CD4-positive, alpha-beta T cell (primary cell): ENCODE measurements at places on chromosomes 1 and 21. TPM values are rescaled to one million over a fixed set of nuclear protein-coding genes. Genes with fewer than 3 reads are reported as not detected.

Gene MYOC
- not detected for total RNA-seq

Gene RNF223
- not detected for total RNA-seq

Gene CAMK2N1
- total RNA-seq, result 2.3 TPM

Gene ANGPTL1
- not detected for total RNA-seq

Gene KPRP
- total RNA-seq, result not detected

Gene KIAA0040
- 13.5 TPM for total RNA-seq

Gene SPRR5
- total RNA-seq, result not detected

Gene ZDHHC18
- 48.0 TPM for total RNA-seq

Gene NBPF26
- total RNA-seq, result 25.6 TPM

Gene C1orf87
- total RNA-seq, result not detected

Gene ZBTB48
- 31.4 TPM for total RNA-seq

Gene C4BPB
- total RNA-seq, result 2.1 TPM

Gene UCK2
- 0.67 TPM for total RNA-seq

DNA sequence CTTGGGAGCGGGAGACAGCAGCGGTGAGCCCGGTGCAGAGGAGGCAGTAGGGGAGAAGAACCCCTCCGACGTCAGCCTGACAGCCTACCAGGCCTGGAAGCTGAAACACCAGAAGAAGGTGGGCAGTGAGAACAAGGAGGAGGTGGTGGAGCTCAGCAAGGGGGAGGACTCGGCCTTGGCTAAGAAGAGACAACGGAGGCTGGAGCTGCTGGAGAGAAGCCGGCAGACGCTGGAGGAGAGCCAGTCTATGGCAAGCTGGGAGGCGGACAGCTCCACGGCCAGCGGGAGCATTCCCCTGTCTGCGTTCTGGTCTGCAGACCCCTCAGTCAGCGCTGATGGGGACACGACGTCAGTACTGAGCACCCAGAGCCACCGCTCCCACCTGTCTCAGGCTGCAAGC lies 32.9 kb downstream of the STYXL2 start:
- no peak for DNase-seq

GRCh38 chr1:180003026-180003695 lies 48.6 kb downstream of the CEP350 start:
- DNase-seq, result no peak

DNA sequence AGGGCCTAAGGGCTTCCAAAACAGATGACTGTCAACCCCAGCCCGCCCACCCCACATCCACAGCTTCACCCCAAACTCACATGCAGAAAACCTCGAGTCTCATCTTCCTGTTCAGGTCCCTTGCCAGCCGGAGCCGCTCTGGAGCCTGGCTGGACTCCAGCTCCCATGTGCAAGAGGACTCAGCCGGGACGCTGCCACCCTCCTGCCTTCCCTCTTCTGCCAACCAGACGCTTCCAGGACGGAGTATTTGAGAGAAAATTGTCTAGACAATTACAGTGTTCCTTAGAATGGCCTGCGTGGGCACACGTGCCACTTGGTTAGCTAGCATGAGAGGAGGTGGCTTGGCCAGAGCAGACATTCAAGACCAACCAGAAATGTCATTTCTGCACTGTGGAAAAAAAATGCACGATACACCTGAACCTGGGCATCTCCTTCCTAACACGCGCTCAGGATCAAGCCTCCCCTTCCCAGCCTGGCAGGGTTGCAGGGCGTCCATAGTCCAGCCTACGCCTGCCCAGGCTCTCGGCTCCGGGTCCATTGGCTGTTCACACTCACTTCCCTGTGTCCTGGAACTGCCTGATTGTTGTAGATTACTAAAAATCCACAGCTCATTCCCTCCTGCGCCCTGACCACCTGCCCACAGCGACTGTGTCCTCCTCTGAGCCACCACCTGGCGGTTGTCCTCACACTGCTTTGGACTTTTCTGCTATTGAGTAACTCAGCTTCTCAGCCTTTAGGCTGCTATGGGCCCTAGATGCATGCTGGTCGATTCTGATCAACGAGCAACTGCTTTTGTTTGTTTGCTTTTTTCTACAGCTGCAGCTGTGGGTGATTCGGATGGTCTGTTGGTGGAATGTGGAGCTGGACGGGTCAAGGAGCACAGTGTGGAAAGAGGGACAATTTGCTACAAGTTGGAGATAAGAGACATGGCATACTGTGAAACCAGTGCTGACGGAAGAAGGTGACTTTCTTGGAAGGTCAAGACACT lies at the start of gene CLDN14:
CLDN14 (minus strand) TSS at position 708 of the 988 bp plus-strand sequence. CDS start 18,427 bp downstream, outside the sequence.
- no peak for DNase-seq

DNA sequence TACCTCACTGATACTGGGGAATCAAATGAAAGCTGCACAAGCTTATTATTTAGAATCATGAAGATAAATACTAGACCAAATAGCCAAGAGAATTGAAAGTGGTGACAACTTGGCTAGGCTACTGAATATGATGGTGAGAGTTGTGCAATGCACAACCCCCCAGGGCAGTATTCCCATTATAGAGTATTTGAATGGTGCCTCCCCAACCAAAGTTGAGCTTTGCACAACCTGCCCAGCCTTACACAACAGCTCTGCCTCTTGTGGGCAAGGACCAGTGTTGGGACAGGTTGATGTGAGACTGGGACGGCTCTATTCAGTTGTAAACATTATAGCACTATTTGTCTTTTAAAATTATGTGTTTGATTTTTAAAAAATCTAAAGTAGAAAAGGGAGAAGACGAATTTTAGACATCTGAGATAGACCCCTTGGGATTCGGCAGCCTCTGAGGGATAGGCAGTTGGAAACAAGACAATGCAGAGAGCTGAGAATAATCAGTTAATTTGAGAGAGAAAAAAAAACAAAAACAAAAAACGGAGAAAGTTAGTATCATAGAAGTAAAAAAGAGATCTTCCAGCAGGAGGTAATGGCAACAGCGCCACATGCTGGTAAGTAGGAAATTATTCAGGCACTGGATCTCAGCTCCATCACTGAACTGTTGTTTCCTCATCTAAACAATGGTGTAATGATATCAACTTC lies 91.0 kb upstream of the KCNA3 start:
- DNase-seq, result peak; percentile 42

DNA sequence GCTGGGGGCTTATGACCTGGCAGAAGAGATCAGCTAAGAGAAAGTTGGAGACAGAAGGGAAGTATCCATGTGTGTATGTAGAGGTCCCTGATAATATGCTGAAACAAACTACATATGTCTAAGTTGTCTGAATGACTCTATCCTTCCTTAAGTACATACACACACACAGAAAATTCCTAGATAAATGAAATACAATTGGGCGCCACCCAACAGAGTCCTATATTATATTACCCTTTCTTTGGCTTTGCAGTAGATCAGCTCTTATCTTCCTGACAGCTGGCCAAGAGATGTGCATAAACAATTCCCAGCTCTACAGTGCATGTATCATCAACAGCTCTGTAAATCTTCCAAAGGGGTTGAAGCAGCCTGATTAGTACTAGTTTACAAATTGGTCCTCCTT lies 40.1 kb downstream of the SORT1 start:
- DNase-seq, result no peak

GRCh38 chr1:224524679-224525078 lies 90.1 kb upstream of the WDR26 start:
- no peak for DNase-seq

GRCh38 chr1:53549781-53550180 lies 90.6 kb downstream of the DMRTB1 start:
- no peak for DNase-seq

DNA sequence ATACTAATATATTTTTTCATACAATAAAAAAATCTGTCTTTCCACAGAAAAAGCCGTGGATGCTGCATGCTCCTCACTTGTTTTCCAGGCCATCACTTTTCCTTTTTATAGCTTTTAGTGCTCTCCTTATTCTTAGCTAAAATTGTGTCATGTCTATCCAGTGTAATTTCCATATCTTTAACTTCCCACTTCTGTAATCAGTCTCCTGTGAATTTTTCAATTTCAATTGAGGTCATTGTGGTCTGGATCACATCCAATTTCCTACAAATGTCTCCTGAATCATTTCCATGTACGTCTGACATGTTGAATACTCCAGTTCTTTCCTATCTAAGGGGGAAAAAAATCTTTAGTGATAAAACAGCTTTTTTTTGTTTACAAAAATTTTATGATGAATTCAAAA lies 838.2 kb upstream of the B3GALT2 start:
- DNase-seq, result no peak

DNA sequence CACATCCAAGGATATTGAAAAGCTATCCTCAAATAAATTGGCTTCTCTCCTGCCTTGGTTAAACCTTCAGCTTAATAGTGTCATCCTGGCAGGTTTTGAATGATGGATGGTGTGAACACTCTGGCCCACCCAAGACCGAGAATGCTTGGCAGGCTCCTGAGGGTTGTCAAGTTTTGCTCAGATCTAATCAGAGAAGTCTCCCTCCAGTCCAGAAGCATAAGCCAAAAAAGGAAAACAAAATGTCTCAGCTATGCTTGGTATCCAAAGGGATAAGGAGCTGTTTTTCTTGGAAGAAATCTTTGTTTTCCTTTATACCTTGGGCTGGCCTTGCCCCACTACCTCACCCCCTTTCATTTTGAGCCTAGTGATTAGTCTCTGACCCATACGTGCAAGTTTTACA lies 172.7 kb downstream of the CRB1 start:
- DNase-seq, result no peak

- DNase-seq, result no peak
Observed at GRCh38 chr1:201319631-201320030, 36.3 kb downstream of the PKP1 start.

GRCh38 chr1:200550367-200550766 lies 70.2 kb downstream of the KIF14 start:
- DNase-seq, result no peak

GRCh38 chr1:36603461-36603860 lies 120.7 kb upstream of the CSF3R start:
- DNase-seq, result no peak

GRCh38 chr1:229538945-229539344 lies 19.6 kb downstream of the ABCB10 start:
- DNase-seq, result no peak

DNA sequence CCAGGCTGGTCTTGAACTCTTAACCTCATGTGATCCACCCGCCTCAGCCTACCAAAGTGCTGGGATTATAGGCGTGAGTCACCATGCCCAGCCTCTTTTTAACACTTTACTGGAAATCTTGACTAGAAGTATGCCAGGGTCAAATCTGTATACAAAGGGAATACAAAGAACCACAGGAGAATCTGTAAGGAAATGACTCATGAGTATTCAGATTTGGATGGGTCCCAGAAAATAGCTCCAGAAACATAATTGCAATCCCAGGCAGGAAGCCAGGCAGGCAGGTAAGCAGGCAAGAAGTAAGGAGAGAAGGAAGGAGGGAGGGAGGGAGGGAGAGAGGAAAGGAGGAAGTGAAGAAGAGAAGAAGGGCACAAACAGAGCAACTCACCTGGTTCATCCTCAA lies 22.8 kb upstream of the TIAM1 start:
- DNase-seq, result no peak

DNA sequence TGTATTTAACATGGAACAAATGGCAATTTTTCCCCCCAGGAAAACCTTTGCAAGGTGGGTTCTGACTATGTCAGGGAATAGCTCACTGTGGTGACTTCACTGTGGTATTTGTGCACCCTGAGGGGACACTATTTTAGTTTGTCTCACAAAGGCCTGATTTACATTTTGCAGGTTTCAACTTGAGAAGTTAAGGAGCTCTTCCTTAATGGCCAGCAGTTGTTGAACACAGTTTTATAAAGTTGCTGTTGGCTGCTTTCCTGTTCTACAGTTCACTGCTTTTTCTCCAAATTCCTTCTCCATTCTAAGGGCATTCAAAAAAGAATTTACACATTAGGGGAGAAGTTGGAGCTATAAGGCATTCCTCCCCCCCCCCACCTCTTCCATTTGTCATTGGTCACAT lies 4.6 kb downstream of the LAMC1 start:
- DNase-seq, result no peak
